ENCODE measurements at places on chromosomes 4 and X. TPM values are rescaled to one million over a fixed set of nuclear protein-coding genes. Genes with fewer than 3 reads are reported as not detected.

CCDC120 gene
- total RNA-seq, result not detected

ZDHHC15 gene
- not detected for total RNA-seq

DNA sequence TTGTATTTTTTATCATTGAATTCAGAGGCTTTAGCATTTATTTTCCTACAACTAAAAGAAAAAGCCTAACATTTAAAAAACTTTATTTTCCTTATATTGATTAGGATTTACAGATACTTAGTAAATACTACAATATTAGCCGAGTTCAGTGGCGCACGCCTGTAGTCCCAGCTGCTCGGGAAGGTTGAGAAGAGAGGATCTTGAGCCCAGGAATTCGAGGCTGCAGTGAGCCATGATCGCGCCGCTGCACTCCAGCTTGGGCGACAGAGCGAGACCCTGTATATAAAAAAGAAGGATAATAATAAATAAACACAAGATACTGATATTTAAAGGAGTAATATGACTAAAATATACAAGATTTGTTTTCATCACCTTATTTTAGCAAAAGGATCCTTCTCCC, 681 bp upstream of the UPF3B start:
- DNase-seq, result peak; percentile 34

DNA sequence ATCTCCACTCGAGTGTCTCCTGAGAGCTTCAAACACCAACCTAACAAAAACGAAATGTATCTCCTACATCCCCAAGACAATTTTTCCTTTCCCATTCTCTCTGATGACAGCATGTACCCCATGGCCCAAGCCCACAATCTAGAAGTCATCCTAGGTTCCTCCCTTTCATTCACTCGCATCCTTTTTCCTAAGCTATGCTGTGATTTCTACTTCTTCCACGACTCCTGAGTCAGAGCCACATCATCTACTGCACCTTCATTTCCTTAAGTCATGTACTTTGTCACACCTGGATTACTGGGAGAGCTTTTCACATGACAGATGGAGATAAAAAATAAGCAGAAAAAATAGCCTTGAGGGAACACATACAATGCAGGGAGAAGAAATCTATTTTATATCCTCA, 20.1 kb downstream of the C4orf36 start:
- no peak for DNase-seq

GRCh38 chr4:8879574-8879973, 7.9 kb upstream of the HMX1 start:
- DNase-seq, result no peak

DNA sequence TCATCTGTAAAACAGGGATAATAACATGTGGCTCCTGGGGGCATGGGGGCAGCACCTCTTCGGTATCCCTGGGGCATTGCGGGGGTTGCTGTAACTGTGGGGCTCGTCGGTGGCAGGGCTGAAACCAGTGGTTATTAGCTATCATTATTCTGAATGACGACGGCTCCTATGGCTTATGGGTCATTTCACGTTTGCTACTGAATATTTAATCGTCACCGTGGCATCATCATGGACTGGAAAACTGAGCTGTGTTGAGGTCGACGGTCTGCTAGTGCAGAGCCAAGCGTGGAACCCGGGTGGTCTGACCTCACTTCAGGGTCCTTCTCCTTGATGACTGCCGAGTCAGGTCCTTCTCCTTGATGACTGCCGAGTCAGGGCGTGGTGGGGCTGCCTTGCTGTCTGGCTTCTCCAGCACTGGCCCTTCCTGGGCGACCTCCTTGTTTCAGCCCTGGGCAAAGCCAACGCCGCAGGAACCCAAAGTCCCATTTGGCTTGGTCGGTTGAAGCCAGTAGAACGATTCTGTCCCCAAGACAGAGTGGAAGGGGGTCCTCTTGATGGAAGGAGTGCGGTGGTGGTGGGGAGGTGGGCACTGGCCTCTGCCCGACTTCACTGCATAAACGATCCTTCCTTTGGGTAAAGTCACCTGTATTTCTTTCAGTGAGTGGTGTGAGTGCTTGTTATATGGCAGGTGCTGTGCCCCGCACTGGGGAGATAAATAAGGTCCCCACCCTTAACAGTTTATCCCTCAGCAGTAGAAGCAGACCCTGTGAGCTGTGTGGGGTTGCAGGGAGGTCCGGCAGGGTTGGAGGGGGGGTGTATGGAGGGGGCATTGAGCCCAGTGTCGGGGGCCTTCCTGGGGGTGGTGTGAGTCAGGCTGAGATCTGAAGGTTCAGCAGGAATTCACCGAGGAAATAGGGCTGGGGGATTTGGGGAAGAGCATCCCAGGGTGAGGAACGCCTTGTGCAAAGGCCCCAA, 40.8 kb downstream of the PSAPL1 start:
- DNase-seq, result no peak

DNA sequence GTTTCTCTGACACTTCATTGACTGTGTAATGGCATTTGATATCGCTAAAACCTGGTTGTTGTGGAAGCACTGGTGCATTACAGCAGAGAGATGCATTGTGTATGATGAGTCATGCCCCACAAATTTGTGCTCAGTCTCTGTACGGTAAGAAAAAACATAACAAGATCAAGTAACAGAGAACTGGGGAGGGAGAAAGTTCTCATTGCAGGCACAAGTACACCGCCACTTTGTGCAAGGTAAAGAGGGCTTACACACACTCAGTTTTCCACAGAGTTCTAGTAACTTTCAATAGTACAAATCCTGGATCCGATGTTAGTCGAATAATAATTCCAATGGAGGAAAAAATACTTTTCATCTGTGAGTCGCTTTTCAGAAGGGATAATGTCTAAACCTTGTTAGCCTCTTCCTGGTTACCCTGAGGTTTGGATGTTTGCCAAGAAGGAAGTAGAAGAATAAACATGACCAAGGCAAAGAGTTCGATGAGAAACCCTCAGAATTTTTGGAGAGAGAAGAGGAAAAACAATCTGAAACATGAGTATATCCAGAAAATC, 512.5 kb upstream of the SLIT2 start:
- DNase-seq, result peak; percentile 71
